ENCODE measurements at places on chromosomes 7 and 10.

GRCh38 chr10:7260412-7260900 is 150.4 kb downstream of the SFMBT2 start:
- no peak for DNase-seq

- no peak for DNase-seq
Observed at GRCh38 chr10:124012583-124012982, 80.8 kb downstream of the CHST15 start.

DNA sequence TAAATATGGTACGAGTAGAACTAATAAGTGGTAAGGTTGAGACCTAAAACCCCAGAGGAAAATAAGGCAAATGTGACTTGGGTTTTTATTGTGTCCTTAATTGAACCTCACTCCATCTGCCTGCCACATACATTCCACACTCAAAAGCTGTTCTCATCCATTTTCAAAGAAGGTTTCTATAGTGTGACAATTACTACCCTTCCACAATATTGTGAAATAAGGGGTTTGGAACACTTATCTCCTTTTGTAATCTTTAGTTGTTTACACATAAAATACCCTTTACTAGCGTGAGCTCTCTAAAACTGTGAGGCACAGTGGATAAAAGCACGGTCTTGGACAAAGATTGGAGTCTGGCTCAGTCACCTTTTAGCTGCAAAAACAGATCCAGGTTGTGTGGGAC is 166.6 kb downstream of the THSD7A start:
- DNase-seq, result no peak

GRCh38 chr10:63140077-63140476 is 6.9 kb downstream of the NRBF2 start:
- no peak for DNase-seq

GRCh38 chr7:42139751-42140150 is 97.3 kb downstream of the GLI3 start:
- DNase-seq, result no peak

DNA sequence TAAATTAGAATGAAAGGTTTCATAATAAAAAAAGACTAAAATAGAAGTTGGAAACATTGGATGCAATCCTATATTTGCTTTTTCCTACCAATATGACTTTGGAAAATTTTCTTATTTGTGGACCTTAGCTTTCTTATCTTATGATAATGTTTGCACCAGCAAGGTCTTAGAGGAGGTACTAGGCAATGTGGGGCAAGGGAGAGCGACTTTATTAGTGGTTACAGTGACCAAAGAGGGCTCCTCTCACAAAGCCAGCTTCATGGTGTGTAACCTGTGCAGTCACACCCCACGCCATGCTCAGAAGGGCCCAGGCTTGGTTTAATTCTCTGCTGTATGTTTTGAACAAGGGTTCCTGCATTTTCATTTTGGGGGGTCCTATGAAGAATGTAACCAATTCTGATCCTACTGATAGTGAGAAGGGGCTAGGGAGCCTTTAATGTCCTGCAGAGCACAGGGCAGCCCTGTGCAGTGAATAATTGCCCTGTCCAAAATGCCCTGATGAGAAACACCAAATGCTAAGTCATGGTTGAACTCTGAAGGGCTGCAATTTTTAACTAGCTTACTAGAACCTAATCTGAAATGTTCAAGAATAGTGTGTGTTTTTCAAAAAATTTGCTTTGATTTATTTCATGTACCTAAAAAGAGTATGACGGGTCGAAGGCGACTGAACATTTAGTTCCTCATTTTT is 1047.8 kb downstream of the LRMDA start:
- no peak for DNase-seq

DNA sequence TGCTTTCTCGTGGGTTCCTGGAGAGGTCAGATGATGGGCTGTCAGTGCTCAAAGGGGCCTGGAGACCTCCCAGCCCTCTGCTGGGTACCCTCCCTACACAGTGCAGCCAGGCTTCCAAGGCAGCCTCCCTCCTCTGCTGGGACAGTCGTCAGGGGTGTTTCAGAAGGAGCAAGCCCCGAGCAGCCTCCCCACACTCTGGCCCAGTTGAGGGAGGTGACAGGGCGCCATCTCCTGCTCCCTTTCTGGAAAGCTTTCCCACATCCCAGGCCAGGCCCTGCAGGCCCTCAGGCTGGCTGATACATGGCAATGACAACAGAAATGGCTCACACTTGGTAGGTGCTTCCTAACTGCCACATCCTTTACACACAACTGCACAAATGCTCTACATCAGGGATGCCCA is 32.1 kb downstream of the KCNMA1 start:
- no peak for DNase-seq

GRCh38 chr10:68462536-68462935 is 9.2 kb downstream of the DNA2 start:
- no peak for DNase-seq

GRCh38 chr10:89535171-89536012 is at the start of gene SLC16A12:
SLC16A12 (minus strand) TSS chr10:89535594; CDS start chr10:89462578, 73,016 bp downstream.
- DNase-seq, result no peak

- no peak for DNase-seq
Observed at GRCh38 chr10:127150136-127150535, 46.3 kb downstream of the INSYN2A start.

DNA sequence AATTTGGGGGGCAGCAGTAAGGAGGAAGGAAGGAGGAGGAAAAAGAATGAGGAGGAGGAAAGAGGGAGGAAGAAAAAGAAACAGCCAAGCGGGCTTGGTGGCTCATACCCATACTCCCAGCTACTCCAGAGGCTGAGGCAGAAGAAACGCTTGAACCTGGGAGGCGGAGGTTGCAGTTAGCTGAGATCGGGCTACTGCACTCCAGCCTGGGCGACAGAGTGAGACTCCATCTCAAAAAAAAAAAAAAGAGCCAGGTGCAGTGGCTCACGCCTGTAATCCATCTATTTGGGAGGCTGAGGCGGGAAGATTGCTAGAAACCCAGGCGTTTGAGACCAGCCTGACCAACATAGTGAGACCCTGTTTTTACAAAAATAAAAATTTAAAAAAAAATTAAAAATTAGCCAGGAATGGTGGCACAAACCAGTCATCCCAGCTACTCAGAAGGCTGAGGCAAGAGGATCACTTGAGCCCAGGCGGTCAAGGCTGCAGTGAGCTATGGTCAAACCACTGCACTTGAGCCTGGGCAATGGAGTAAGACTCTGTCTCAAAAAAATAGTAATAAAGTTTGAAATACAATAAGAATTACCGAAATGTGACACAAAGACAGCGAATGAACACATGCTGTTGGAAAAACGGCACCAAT is 14.1 kb upstream of the CRCP start:
- DNase-seq, result no peak

DNA sequence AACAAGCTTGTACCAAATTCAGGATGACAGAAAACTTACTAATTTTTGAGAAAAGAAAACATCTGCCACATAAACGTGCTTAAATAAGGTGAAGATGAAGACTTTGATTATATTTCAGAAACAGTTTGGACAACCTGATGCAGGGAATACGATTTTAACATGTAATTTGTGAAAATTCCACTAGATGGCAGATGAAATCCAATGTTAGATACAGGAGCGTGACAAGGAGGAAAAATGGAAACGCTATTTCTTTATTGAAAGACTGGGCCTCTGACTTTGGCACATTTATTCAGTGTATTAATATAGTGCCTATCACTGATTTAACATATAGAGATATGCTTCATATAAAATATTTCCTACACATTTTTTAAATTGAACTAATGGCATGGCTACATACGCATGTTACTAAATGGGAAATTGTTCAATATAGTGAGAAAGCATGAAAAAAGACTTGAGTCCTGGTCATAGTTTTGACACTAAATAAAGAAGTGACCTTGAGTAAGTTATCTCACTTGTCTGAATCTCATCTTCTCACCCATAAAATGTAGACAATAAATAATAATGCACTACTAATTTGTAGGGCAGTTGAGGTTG is 60.7 kb downstream of the CD36 start:
- DNase-seq, result no peak

GRCh38 chr10:28600056-28600455 is 67.1 kb downstream of the WAC start:
- DNase-seq, result no peak

DNA sequence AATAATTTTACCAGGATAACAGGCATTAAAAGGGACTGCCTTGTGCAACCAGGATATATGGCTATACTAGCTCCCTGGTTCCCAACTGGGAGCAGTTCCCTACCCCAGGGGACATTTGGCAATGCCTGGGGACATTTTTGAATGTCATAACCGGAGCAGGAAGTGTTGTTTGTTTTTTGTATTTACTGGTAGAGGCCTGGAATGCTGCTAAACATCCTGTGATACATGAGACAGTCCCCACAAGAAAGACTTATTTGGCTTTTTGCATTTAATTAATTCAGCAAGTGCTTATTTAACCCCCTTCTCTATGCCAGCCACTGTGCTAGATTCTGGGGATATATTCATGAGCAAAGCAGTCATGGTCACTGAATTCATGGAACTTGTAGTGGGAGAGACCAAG is 181.2 kb downstream of the BBS9 start:
- no peak for DNase-seq

DNA sequence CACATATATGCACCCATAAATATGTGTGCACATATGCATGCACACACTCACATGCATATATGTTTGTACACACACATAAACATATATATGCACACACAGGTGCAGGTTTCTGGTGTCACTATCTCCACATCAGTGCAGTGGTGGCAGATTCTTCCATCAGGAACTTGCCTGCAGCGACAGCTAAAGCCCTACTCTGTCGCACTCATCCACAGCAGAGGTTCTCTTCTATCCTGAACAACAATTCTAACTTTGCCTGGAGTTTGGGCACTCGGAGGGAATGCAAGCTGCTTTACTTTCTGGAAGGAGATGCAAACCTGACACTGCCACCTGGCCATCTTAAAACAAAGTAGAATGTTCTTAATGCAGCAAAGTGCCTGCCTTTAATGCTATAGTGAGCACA is 745.8 kb downstream of the GRID1 start:
- DNase-seq, result no peak
